ENCODE measurements at places on chromosomes 12 and 14.

DNA sequence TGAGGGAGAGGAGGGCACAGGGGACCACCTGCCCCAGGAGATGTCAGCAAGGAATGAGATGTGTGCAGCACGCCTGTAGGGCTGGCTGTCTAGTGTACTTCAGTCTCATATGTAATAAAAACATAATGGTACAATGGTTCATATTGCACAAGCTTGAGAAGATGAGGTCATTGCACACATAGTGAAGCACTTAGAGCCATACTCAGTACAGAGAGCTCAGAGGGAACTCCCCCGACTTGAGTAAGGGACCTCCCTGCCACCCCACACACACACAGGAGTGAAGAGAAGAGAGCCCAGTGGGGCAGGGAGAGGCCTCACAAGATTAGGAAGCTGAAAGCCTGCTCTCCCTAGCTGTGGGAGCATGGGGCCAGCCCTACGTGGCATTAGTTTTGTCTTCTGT, 61.5 kb downstream of the SLC6A12 start:
- DNase-seq = no peak

DNA sequence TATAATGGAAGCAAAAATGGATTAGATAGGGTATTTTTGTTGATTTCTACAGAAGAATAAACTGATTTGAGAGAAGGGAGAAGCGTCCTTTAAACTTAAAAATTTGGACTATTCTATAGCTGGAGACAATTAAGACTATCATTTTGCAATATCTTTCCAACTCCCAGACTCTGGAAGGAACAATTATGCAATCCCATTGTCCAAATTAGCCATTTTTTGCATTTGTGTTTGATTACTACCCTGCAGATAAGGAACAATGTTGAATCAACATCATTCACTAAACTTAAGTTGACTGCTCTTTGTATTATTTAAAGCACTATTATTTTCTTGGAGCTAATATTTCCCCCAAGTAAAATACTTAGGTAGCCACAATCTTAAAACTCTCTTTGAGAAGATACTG, 34.8 kb upstream of the SELPLG start:
- no peak for DNase-seq

GRCh38 chr12:13602172-13602571, 379.2 kb downstream of the GRIN2B start:
- no peak for DNase-seq

GRCh38 chr12:24507827-24508226, 441.1 kb downstream of the BCAT1 start:
- no peak for DNase-seq

Data from hippocampal formation (tissue), 2 donors.